ENCODE measurements at places on chromosomes 1 and 21.

- no peak for DNase-seq
These were observed 113.6 kb downstream of the DMRTB1 start for GRCh38 chr1:53572815-53573173.

DNA sequence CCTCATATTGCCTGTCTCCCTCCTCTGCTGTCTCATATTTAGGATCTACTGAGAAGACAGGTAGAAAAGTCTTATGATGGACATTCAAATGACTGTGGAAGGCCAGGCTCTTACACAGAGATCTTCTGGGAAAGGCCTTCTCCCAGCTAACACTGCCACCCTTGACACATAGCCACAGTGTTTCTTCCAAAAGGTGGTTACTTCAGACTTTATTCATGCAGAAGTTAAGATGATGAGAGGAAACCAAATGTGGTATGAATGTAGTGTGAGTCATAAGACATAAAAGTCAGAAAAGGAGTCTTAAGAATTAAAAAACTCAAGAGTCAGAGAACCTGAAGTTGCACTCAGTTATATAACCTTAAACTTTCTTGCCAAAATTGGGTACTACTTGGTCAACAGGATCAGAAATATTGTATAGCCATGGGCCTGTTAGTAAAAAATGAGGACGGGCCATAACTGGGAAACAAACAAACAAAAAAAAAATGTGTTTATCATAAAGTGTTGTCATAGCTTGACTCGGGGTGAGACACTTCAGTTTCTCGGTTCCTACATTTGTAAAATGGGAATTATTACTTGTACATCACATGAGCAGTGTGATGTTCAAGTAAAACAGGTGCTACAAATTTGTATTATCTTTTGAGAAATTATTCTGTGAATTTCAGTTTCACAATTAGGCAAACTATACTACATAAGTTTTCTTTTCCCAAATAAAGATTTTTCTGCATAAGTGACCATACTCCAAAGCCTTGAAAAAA lies 1.2 kb upstream of the DENND1B start:
- no peak for DNase-seq

DNA sequence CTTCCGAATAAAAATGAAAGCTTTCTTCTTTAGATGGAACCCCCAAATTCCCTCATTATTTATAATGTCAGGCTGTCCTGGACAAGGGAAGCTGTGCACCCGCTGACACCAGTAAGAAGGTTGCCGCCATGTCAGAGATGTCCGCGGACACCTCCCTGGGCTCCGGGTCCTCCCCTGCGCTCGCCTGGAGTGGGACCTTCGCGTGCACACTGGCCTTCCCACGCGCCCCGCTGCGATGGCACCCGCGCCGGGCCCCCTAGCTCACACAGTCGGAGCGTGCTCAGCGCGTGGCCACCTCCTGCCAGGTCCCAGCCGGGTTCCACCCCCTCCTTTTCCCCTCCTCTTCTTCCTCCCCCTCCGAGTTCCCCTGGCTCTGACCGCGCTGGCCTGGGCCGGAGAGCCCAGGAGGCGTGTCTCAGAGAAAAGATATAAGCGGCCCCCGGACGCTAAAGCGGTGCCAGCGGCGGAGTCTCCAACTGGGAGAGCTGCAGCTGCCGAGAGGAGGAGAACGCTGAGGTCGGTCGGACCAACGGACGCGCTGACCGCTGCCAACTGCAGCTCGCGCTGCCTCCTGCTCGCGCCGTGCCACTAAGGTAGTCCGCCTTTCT lies at the start of gene G0S2:
TSS of gene G0S2 (plus strand) at position 456 of the 608 bp plus-strand sequence. CDS start 273 bp downstream, outside the sequence.
- DNase-seq = no peak

DNA sequence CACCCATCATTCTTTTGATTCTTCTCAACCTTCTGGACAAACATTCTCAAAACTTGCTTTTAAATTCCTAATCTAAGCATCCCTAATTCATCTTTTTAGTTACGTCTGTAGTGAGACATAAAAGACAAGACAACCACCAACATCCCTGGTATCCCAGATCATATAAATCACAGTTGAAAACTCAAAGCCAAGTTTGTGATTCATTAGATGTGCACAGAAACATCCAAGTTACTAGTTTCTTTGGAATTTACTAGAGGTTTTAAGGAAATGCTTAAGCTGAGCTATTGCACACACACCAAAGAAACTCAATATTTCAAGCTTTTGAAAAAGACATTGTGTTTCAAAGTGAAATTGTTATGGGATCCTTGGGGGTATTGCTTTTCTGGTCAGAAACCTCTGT lies 47.6 kb downstream of the ATP6V1G3 start:
- DNase-seq = no peak

DNA sequence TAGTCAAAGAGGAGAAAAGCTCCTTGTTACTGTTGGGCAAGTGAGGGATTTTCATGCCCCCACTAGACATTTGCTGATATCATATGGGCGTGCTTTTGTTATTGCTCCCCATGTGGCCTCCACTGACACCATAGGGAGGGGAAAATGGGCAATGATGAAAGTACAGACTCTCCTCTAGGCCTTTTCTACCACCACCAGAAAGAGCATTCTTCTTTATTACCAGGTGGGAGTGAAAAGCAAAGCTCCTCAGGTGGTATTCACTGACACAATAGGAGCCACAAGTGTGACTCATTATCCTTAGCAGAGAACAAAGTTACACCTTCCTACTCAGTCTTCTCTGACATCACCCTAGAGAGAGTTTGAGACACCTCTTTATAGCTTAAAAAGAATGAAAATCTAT lies 667.1 kb downstream of the LTN1 start:
- no peak for DNase-seq

- DNase-seq = no peak
These were observed 75.5 kb upstream of the ANGPTL1 start for GRCh38 chr1:178946416-178946815.

DNA sequence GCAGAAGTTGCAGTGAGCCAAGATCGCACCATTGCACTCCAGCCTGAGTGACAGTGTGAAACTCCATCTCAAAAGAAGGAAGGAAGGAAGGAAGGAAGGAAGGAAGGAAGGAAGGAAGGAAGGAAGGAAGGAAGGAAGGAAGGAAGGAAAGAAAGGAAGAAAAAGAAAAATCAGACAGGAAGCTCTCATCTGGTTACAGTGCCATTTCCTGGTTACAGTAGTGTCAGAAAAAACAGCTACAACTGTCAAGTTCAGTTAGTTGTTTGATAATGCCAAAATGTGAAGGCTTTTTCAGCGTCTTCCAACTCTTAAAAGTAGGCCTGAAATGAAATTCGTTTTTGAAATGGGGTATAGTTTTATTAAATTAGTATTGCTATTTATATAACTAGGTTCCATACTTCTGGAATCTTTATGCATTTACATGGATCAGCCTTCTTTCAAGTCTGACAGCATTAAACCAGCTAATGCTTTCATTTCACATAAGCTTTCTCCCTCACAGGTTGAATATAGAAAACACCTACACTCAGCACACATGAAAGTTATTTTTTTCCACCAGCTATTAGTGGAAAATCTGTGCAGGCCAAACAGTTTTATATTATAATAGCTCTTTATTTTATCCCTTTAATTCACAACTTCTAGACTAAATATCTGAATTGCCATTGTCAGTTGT lies 21.2 kb downstream of the PTPN22 start:
- no peak for DNase-seq

- DNase-seq = no peak
These were observed 17.0 kb downstream of the CD34 start for GRCh38 chr1:207893737-207894582.

- no peak for DNase-seq
These were observed 15.7 kb downstream of the EPHA2 start for GRCh38 chr1:16140068-16140596.

- no peak for DNase-seq
These were observed 299 bp upstream of the PROX1 start for GRCh38 chr1:213987422-213987926.

DNA sequence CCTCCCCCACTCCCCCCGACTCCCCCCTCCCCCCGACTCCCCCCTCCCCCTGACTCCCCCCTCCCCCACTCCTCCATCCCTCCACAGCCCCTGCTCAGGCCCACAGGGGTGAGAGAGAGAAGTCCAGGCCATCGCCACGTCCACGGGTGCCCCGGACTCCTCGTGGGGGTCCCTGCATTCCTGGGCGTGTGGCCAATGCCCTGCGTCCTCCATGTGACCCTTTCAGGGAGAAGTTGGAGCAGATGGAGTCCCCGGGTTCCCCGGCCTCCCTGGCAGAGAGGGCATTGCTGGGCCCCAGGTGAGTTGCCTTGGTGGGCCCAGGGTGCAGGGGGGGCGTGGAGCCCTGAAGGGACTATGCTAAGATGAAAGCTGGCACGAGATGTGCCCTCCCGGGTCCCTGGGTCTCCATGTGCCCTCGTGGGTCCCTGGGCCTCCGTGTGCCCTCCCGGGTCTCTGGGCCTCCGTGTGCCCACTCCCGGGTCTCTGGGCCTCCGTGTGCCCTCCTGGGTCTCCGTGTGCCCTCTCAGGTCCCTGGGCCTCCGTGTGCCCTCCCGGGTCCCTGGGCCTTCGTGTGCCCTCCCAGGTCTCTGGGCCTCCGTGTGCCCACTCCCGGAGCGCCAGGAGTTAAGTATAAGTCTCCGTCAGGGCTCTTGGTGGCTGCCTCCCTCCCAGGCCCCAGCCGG lies 52.0 kb downstream of the SLC19A1 start:
- no peak for DNase-seq

DNA sequence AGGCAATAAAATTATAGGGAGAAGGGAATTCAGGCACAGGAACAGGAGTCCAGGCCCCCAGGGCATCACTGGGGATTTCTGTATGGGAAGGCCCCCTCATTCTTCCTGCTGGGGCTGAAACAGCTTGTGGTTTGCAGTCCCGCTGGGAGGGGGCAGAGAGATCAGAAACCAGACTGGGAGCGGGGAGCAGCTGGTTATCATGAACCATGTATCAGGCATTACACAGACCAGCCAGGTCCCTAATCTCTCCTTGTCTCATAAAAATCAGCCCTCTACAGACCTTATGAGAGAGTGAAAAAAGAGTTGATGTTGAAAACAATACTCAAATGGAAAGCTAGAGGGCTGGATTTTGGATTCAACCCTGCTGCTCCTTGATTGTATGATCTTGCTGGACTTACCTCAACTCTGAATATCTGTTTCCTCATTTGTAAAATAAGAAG lies 93.4 kb upstream of the F3 start:
- DNase-seq = no peak

DNA sequence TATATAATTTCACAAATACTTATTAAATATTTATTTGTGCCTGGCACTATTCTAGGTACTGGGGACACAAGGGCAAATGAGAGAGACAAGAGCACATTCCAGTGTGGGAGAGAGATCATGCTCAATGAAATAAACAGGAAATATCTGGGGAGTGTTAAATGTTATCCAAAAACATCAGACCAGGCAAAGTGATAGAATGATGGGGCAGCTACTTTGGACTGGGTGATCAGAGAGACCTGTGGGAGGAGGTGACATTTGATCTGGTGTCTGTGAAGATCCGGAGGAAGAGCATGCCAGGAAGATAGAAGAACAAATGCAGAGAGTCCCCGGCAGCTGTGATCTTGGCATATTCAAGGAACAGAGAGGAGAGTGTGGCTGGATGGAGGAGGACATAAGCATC lies 27.5 kb upstream of the GNG12 start:
- no peak for DNase-seq

DNA sequence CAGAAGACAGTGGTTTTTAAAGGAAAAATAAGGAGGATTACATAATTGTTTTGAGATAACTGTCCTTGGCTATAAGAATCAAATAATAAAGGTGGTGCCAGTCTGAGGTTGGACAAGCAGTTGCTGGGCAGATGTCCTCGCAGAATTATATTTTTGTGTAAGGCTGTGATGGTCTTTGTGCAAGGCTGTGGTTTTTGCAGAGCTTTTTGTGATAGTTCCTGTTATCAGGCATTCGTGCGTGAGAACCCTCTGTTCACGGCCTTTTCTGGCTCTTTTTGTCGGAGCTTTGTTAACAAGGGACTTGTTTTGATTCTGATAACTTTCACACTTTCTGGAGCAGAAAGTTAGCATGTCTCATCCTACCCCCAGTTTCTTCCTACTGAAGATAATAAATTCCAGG lies 33.4 kb downstream of the SH3BP5L start:
- no peak for DNase-seq

GRCh38 chr1:7259955-7260354 lies 474.7 kb downstream of the CAMTA1 start:
- no peak for DNase-seq

- DNase-seq = no peak
These were observed 17.2 kb downstream of the CC2D1B start for GRCh38 chr1:52348704-52349300.

GRCh38 chr1:156490401-156491032 lies 10.1 kb downstream of the MEF2D start:
- no peak for DNase-seq

GRCh38 chr1:25671929-25672328 lies 55.3 kb downstream of the MAN1C1 start:
- no peak for DNase-seq

GRCh38 chr1:1794999-1795398 lies 16.7 kb upstream of the NADK start:
- no peak for DNase-seq

DNA sequence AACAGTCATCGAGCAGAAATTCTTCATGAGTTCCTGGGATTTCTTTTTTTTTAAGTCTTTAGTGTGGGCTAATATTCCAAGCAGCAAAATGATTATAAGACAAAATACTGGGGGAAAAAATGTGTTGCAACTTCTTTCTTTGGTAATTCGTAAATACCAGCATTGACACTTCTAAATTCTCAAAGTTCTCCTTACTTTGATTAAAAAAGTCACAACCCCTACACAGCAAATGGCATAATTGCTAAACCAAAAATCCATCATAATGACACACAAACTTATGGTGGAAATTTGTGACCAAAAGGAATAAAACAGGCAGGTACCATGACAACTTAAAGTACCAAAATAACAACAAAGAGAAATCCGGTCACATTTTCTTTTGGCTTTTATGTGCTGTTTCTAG lies 585.2 kb upstream of the PKN2 start:
- no peak for DNase-seq

GRCh38 chr1:196105901-196106300 lies 502.3 kb downstream of the KCNT2 start:
- no peak for DNase-seq

- no peak for DNase-seq
These were observed 216.6 kb downstream of the MRPL39 start for GRCh38 chr21:25390701-25391100.

DNA sequence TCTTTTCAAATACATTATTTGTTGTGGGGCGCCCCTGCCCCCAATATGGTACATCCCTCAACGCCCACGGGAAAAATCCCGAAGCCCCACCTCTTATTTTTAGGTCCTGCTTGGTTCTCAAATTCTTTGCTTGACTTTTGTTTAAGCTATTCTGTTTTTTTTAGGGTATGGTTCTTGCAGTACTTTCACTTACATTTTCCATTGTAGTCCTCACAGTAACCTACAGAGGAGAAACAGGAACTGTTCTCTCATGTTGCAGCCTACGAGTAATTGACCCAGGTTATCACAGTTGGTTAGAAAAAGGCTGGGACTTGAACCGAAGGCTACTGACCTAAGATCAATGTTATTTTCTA lies 697 bp upstream of the C21orf91 start:
- DNase-seq = no peak

DNA sequence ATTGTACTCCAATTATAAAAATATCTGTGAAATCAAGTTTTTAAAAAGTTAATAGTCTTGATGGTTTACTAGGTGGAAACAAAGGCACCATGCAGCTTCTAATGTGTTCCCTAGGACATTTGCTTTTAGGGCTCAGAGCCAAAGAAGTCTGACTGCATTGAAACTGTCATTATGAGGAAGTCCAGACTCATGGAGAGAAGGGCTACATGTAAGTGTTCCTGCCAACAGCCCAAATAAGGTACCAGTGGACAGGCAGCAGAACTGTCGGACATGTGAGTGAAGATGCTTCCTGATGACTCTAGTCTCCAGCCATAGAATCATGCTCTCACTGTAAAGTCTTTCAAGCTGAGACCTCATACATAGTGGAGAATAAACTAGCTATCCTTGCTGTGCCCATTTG lies 287.6 kb downstream of the AKT3 start:
- DNase-seq = no peak
